ENCODE measurements at places on chromosomes 2 and 18. TPM values are rescaled to one million over a fixed set of nuclear protein-coding genes. Genes with fewer than 3 reads are reported as not detected.

DNA sequence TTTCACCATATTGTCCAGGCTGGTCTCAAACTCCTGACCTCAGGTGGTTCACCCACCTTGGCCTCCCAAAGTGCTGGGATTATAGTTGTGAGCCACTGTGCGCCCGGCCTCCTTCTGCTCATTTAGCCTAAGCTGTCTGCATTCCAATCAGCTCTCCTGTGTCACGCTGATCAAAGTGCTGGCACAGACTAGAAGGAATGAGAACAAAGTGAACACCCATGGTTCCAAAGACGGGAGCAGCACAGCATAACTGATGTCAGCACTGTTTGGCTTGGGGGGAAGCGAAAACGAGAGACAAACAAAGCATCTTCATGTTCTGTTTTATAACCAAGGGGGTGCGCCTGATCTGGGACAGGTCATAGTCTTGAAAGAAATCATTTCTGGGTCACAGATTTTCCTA lies 43.3 kb downstream of the DIPK1C start:
- DNase-seq, result no peak

GRCh38 chr18:27253571-27253970 lies 68.5 kb upstream of the CHST9 start:
- no peak for DNase-seq

GRCh38 chr18:79817607-79817998 lies 19.9 kb downstream of the KCNG2 start:
- DNase-seq, result no peak

- no peak for DNase-seq
Observed at GRCh38 chr2:1923541-1923940, 179.2 kb upstream of the PXDN start.

- no peak for DNase-seq
Observed at GRCh38 chr18:45849529-45849928, 24.1 kb downstream of the SIGLEC15 start.

Gene CTNNA2
- total RNA-seq, result not detected

GRCh38 chr2:5990086-5990485 lies 297.9 kb downstream of the SOX11 start:
- no peak for DNase-seq

Gene GKN2
- not detected for total RNA-seq

- DNase-seq, result peak; percentile 94
Observed at GRCh38 chr2:46164529-46165301, 132.5 kb upstream of the EPAS1 start.

DNA sequence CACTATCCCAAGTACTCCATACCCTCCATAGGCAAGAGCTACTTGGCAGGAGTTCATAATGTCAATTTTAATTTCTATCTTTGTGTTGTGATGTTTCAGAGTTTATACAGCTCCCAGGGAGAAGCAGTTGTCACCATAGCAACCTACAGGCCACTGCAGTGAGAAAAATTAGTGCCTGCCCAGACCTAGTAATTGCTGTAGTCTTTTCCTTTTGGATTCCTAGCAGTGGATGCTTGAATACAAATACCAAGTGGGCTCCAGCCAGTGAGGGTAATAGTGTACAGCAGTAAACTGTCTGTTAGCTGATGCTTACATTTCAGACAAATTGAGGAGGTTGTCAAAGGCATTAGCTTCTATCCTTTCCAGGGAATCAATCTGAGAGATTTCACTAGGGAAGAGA lies 26.7 kb downstream of the LHCGR start:
- no peak for DNase-seq

- DNase-seq, result peak; percentile 7
Observed at GRCh38 chr2:97910403-97911205, 85.1 kb downstream of the TMEM131 start.

Gene CELF4
- total RNA-seq, result not detected

GRCh38 chr2:216985658-216986141 lies 125.8 kb upstream of the TNP1 start:
- no peak for DNase-seq

DNA sequence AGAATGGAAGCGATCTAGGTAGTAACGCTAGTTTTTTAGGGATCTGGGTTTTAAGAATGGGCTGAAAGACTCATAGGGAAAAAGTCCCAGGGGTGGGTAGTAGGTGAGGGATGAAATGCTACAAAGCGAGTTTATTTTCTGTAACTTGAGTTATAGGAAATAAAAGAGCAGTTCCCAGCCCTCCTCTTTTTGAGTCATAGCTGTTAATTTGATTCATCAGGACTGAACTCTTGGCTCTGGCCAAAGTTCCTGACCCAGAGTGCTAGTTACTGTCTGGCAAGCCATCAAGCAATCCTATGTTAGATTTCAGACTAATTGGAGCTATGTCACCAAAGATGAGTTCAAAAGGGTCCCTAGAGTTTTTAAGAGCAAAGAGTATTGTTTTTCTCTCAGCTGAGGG lies 17.4 kb upstream of the NOSTRIN start:
- DNase-seq, result no peak

Gene GATA6
- 5.5 TPM for total RNA-seq

Gene ERMN
- 0.06 TPM for total RNA-seq

DNA sequence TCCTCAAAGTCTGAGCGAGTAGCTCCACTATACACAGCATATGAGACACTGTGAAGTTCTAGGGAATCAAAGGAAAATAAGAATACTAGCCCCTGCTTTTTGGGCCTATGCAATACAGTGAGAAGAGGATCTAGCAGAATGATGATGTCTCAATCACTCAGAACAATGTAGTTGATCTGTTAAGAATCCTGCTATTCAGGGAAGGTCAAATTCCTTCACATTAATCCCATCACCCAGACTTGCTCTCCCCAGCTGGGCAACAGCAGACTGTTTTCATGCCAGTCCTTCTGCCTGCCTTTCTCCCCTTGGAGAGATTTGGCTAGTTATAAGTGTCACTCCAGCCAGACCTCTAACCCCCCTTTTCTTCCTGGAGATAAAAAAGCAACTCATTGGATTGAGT lies 230.0 kb upstream of the EPHA4 start:
- no peak for DNase-seq

- DNase-seq, result no peak
Observed at GRCh38 chr2:42367835-42368234, 6.8 kb upstream of the COX7A2L start.

DNA sequence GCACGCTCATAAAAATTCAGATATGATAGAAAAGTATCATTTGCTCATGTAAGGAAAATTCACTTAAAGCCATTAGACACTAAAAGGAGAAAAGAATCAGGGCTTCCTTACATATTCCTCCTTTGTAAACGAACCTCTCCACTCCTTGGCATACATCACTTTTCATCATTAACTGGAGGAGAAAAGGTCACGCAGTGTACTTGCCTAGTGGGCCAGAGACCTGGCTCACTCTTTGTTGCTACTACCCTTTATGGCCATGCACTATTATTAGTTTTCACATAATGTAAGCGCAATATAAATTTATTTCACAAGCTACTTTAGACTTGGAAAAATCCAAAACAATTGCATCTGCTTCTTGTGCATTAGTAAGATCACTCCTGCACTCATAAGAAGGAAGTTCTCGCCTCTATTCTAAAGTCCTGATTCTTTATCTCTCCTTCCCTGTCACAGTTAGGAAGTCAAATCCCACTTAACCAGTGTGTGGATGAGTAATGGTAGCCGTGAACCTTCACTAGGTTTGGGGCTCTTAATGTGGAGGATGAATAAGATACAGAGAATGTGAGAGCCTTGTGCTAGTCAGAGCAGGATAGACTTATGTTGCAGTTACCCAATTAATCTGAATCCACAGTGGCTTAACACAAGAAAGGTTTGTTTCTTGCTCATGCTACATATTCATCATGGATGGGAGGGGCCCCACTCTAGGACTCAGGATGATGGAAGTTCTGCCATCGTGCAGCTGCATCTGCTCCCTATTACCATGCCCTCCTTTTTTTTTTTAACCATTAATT lies 115.0 kb upstream of the GLS start:
- peak; percentile 93 for DNase-seq

GRCh38 chr18:3655254-3656050 lies 205.5 kb downstream of the TGIF1 start:
- no peak for DNase-seq

GRCh38 chr2:165147186-165148045 lies 56.4 kb downstream of the SCN3A start:
- DNase-seq, result no peak

DNA sequence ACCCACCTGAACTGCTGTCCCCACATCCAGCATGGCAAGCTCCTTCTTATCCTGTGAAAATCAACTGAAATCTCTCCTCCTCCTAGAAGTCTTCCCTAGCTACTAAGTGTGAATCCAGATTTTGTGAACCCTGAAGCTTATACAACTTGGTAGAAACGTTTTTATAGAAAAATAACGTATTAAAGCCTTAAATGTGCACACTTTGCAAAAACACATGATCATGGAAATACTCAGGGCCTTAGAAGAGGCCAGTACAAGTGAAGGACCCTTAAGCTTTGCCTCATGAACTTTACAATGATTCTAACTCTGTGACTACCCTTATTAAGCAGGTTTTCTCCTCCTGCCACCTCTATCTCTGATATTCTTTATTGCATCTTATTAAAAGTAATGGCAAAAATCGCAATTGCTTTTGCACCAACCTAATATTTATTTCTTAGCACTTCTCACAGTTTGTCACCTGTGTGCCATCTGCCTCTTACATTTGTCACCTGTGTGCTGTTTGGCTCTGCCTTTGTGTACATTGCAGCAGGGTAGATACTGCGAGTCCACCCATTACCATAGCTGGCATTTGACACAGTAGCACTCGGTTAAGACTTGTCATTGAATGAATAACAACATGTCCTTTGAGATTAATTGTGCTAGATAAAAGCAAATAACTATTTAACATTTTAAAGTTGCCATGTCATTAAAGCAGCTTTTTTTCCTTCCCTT lies 42.2 kb downstream of the FRZB start:
- DNase-seq, result no peak

- DNase-seq, result peak; percentile 82
Observed at GRCh38 chr2:27932396-27932795, 41.9 kb downstream of the BABAM2 start.
